Stimulated activated CD4-positive, alpha-beta T cell treated with anti-CD3 and anti-CD28 coated beads, Interleukin-4, amount 100 ng/mL, for 48 hours (primary cell): ENCODE measurements at places on chromosomes 3 and 15.

GRCh38 chr15:50112488-50113186 lies 6.4 kb downstream of the ATP8B4 start:
- no peak for DNase-seq

- DNase-seq = no peak
These were observed 19.1 kb downstream of the ST6GAL1 start for GRCh38 chr3:186949281-186949982.

DNA sequence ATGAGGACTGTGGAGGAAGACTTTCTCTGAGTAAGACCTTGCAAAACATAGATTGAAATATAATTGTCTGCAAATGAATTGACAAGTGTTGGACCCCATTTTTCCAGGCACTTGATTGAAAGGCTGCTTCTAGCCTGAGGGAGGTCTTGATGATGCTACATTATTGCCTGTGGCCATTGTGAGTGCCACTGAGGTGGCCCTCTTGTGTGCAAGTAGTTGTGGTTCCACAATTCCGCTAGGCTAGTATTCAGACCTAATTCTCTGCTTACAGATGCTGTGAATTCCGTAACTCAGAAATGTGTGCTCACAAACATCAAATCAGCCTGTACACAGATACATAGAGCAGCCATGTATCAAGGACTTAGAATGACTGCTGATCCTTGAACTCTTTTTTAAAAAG lies 34.7 kb downstream of the FNDC3B start:
- no peak for DNase-seq

DNA sequence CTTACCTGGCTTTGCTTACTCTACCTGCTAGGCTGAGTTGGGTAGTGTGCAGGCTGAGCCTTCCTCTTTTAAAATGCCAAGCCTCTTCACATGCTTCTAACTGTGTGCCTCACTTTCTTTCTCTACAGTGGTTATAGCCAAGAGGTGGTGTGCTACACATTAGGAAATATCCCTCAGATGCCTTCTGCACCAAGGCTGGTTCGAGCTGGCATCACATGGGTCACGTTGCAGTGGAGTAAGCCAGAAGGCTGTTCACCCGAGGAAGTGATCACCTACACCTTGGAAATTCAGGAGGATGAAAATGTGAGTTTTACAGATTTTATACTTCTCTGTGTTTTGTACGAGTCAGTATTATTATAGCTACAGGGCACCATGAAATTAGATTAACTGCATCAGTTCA lies 117.8 kb downstream of the GHSR start:
- no peak for DNase-seq

DNA sequence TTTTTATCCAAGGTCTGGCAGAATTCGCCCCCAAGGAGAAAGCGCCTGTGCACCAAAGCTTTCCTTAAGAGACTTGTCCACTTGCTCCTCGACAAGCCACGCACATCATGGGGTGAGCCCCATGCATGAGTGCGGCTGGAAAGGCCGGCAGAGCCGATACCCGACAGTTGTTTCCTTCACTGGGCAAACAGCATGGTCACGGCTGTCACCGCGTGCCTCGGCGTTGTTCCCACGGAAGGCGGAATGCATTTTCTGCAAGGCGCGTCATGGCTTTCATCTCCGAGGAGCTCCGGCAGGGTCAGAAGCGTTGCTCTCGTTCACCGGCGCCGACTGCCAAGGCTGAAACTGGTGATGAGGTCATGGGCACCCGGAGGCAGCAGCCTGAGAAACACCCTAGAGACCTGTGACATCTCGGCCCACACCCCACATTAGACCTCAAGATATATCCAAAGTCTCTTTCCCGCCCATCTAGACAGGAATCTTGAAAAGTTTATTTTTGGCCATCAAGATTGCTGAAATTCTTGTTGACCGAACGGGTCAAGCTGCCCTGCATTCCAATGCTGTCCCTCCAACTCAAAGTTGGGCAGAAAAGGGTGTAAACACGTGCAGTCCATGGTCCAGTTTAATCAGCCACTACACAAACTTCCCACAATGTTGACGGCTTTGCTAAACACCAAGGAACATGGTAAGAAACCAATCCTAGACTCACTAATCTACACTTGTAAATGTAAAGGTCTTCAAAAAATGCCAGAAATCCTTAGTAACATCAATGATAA lies 604 bp upstream of the TJP1 start:
- no peak for DNase-seq
